T-helper 9 cell (primary cell): ENCODE measurements at places on chromosomes 7 and 10.

- DNase-seq: no peak
Measured at GRCh38 chr7:42342381-42342780, 105.4 kb upstream of the GLI3 start.

DNA sequence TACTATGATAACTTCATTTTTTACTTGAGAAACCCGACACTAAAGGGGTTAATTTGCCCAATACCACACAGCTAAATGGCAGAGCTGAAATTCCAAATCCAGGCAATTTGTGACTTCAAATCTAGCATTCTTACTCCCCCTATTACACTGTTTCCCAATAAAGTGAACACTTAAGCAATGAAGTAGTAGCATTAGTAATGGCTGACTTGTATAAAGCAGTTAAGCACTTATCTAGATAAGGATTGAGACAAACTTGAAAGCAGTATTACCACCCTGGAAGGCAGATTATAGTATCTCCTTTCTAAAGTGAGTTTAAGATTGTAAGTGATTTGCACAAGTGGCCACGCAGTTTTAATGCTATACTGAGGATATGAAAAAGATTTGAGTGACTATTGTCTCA lies 39.3 kb downstream of the WASL start:
- no peak for DNase-seq

GRCh38 chr7:86814661-86815379 lies 171.1 kb downstream of the GRM3 start:
- DNase-seq: no peak

DNA sequence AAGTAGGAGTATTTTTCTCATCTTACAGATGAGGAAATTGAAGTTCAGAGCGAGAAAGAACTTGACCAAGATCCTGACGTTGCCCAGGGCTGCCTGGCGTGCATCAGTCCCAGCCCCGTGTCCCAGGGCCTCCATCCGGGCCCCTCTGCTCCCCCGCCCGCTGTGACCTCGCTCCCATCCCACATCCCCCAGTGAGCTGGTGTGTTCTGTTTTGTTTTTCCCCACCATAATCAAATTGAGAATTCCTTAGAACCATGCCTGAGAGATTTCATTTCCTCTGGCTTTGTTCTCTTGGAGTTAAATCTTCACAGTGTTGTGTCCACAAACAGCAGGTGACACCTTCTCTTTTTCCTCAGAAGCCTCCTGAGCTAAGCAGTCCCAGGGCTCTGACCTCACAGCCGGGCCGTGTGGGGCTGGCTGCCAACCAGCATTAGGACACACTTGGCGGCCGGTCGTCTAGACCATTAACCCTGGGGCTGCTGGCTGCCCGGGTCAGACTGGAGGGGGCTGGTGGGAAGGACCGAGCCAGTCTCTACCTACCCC lies 44.3 kb downstream of the PFKP start:
- DNase-seq: no peak

DNA sequence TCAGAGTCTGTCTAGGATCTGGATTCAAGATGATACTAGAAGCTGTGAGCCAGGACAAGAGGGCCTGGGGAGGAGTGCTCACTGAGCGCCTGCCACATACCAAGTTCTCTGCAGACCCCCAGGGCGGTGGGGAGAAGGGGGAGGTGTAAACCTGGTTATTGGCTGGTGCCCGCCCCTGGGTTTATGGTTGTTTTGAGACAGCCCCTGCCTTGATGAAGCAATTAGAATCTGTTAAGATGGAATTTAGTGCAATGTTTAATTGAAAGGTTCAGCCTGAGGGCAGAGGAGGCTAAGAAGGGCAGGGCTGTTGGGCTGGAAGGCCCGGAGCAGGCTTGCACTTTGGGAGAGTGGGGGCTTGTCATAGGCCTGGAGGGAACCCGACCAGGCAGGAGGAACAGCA lies 42.7 kb downstream of the PRF1 start:
- no peak for DNase-seq

DNA sequence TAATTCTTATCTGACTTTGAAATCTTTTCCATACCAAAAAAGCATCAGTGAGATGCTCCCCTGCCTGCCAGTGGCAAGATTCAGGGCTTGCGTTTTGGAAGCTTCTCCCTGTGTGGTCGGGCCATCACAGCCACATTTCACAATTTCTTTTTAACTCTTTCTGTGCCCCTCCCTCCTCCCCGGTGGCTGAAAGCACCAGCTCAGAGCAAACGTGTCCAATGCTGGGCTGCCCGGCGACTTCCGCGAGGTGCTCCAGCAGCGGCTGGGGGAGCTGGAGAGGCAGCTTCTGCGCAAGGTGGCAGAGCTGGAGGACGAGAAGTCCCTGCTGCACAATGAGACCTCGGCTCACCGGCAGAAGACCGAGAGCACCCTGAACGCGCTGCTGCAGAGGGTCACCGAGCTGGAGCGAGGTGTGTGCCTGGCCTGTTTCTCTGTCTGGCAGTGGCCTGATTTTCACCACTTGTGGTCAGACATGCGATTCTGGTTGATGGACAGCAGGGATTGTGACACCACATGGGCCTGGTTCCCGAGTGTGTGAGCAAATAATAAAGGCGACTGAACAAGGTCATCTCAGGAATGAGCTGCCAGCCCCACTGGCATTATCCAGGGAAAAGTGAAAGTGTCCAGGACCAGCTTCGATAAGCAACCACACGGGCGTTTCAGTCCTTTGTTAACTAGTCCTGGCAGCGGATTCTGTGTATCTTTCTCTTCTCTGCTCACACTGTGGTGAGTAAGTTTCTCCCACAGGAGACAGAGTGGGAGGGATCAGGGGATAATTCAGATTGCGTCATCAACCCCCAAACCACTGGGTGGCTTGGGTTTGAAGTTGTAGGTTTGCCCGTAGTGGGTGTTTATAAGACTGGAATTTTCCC lies 2.6 kb downstream of the NPTX2 start:
- DNase-seq: no peak

DNA sequence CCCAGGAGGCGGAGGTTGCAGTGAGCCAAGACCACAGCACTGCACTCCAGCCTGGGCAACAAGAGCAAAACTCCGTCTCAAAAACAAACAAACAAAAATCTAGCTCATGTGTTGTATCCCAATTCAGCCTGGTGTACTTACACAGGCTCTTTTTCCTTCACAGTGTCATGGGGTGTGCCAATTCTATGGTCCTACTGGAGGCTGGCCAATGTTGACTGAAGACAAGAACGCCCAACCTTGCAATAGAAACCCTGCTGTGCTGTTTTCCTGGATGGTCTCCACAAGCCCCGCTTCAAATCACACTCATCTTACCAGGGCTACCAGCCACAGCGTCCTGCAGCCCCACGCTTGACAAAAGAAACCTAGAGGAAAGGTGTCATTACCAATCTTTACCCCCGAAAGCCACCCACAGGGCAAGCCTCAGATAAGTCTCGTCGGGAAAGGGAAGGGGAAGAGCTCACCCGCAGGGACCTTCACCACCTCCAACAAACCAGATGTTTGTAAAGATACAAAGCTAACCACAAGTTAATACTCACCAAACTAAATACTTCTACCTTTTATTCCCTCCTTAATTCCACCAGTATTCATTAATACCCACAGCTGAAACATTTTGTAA lies 64.8 kb downstream of the TNS3 start:
- no peak for DNase-seq

DNA sequence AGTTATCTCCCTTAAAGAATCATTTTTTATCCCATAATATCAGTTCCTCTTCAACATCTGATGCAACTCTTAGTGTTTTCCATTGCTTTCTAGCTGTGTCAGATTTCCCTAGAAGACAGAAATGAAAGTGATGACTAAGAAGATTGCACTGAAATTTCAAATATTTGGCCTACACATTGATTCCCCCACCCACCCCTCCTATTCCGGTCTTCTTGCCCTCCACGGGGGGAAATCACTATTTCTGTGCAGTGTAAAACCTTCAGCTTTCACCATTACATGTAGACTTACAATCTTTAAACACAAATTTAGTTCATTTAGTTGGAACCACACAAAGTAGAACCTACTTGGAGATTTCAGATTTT lies 63.7 kb upstream of the IL6 start:
- no peak for DNase-seq

- DNase-seq: no peak
Measured at GRCh38 chr7:114048386-114049235, 129.8 kb upstream of the PPP1R3A start.

DNA sequence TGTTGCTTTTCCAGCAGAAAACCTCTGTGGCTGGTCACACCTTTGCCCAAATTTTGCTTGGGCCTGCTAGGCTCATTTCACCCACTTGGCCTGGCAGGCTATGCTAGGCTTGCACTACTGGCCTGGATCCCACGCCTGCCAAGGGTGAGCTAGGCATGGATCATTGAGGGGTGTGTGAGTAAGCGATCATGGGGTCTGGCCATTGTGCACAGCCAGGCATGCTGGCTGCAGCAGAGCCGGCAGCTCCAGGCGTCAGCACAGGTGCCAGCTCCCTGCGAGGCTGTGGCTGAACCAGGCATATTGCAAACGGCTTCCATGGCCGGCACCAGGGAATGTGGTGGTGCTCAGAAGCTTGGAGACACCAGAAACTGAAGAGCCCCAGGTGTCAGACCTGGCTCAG lies 19.2 kb downstream of the CFAP70 start:
- no peak for DNase-seq

GRCh38 chr7:88465600-88465999 lies 158.9 kb upstream of the STEAP4 start:
- no peak for DNase-seq

DNA sequence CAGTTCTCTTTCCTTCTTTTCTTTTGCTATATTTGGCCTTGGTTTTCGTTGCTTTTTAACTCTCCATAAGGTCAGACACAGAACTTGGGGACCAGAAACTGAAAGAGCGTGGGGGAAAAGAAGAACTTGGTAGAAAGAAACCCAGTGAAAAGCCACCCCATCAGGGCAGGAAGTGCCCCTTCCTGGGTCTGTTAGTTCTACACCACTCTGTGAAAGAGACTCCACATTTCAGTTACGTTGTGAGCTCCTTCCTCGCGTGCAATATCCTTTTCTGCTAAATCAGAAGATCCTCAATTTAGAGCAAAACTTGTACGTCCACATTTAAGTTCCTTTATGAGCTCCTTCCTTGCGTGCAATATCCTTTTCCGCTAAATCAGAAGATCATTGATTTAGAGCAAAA lies 220.6 kb upstream of the FOXK1 start:
- DNase-seq: no peak

- DNase-seq: no peak
Measured at GRCh38 chr7:26700386-26700785, 164.0 kb downstream of the SKAP2 start.

DNA sequence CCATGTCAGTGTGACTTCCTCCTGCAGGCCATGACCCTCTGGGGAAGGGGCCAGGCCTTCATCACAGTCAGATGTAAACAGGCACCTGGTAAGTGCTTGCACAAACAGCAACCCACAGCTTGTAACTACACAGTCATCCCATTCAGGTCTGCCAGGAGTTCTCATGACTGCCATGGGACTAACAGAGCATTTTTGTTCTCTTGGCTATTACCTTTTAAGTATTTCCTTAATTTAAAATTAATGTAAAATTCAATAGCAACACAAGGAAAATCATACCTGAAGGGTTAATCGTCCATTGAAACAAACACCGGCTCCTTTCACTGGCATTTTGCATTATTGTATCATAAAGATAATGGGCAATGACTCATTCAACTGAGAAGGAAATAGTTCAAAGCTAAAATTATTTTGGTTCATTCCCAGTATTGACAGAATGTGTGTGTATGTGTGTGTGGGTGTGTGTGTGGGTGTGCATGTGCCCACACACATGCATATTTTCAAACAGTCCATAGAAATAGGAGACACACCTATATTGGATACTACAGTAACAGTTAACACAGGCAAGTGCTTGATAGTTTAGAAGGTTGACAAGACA lies 307.9 kb downstream of the WDR11 start:
- DNase-seq: no peak

DNA sequence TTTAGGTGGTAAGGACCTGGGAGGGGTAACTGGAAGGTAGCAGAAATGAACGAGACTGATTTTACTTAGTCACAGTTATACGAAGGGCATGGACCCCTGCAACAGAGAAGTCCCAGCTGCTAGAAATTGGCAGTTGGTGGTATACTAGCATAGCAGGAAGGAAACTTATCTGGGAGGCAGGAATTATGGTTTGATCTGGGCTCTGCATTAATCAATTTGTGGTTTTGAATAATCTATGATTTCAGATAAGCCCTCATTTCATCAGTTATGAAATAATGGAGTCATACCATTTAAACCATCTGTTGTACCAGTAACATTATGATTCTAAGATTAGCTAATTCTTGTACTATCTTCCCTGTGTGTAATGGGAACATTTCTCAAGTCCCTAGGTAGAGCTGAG lies 54.0 kb upstream of the TMEM229A start:
- DNase-seq: no peak

DNA sequence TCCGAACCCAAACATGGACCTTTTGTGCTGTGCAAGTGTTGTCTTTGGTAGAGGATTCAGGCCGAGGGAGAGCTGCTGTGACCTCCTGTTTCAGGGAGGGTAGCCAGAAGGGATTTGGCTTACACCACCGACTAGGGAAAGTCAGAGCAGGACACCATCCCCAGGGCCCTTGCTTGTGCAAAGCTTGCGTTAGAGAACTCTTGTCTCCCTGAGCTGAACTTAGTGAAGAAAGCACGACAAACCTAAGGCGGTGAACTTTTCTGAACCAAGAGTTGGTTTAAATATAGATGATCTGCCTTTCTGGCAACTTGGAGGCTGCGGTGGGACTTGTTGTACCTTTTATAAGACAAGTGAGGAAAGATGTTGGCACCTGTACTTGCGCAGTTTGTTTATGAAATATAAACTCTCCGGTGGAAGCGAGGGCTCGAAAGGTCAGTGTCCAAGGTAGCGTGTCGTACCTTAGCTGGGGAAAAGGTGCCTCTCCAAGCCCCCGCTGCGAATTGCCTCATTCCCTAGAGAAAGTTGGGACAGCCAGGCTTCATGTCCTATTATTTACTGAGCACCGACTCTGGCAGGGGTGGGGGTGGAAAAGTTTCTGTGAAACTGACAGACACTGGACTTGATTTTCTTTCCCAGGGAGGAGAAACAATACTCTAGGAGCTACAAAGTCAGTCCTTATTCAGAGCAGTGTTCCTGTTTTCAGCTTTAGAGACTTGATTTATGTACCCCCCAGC lies 31.6 kb downstream of the WBP1L start:
- DNase-seq: no peak

GRCh38 chr10:61066661-61067344 lies 122.8 kb upstream of the RHOBTB1 start:
- DNase-seq: no peak

DNA sequence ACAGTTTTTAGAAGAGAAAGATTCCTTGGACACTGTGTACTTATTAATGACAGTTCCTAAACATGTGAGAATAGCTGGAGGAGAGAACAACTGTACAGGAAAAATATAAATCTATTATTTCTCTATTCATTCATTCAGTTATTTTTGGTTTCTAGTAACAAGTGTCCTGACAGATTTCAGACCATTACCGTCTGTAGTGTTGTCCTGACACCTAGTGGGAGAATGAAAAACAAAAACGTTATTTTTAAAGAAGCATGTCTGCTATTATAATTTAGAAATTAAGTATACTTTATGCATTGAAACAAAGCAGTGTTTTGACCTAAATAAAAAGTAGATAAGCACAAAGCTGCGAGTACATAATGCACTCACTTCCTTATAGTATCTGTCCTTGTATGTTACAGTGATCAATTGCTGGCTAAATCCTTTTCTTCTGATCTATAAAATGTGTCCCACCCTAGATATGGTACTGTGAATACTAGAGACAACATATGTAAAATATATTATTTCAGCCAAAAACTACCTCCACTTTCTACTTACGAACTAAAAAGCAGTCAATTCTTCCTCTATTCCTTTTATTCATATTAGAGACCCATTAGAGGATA lies 575.6 kb downstream of the ARL4A start:
- DNase-seq: no peak

- no peak for DNase-seq
Measured at GRCh38 chr10:72009425-72010081, 45.4 kb downstream of the CHST3 start.
